ENCODE measurements at places on chromosomes 16 and 17. TPM values are rescaled to one million over a fixed set of nuclear protein-coding genes. Genes with fewer than 3 reads are reported as not detected.

Gene CCL1
- not detected for total RNA-seq

Gene CCDC92B
- total RNA-seq, result 0.21 TPM

Gene PLLP
- total RNA-seq, result 1.7 TPM

Gene PDE6G
- 2.5 TPM for total RNA-seq

Gene MYH8
- not detected for total RNA-seq

Data from A549 treated with CpdA at 1 μM for 4 hours (cell line).